T-helper 1 cell (primary cell): ENCODE measurements at places on chromosomes 7 and 10.

DNA sequence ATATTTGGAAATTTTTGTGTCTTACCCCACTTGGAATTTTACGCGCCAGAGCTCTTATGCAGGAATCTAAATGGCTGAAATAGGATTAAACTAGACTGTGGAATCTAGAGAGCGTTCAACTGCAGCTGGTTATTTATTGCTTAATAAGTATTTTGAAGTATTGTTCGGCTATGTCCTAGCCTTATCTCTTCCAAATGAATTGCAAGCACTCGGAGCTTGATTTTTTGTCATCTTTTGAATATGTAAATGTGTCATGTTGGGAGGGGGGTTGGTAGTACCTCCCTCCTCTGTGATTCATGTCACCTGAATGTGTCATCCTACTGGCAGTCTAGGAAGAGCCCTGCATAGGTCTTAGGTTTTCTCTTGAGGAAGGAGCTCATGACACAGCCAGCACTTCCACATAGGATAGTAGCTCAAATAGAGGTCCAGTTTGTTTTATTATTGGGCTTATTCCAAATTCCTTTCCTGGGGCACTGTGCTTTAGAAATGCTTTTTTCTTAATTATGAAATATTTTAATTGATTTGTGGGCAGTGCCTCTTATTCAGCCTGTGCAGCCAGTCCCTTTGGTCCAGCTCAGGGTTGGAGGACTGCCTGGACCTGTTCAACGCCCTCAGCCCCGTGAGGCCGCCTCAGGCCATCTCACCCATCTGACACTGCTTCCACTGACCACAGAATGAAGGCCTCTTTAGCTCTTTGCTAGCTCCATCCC lies 22.5 kb upstream of the TRIL start:
- no peak for DNase-seq

DNA sequence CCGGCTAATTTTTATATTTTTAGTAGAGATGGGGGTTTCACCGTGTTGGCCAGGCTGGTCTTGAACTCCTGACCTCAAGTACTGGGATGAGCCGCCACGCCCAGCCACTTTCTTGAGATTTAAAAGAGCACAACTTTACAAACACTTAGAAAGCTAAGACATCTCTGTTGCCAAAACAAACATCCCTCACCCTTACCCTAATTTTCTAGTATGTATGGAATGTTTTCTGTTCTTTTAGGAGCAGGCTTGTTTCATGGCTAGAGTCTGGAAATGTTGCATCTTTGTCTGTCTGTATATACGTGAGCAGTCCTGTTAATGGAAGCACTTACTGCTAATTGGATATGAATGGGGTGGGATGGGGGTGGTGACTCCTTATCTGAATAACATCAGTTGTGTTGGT lies 2.9 kb downstream of the OLAH start:
- DNase-seq: no peak

GRCh38 chr7:2253525-2254244 lies 11.7 kb downstream of the NUDT1 start:
- no peak for DNase-seq

DNA sequence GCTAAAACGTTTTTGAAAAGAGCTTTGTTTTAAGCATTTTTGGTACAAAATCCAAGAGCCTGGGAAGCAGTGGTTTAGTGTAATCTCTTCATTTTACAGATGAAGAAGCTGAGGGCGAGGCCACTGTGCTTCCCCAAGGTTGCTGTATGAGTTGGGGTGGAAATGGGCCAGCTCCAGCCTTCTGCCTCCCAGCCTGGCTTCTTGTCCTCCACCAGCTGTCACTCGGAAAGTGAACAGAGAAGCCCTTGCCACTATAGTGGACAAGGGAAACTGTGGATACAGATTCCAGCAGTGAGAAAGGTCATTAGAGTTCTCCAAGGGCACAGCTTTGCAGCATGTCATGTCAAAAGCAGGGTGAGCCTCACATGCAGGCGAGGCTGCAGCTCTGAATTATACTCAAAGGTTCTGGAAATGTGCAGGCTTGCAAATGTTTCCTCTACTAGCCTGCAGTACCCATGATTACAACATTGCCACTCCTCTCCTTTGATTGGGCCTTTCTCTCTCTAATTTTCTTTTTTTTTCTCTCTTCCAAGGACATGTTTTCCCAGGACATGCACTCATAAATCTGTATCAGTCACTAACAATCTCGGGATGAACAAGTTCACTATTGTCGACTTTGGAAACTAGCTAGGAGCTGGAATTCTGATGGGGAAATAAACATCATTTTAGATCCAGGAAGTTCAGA lies 33.0 kb downstream of the BAMBI start:
- DNase-seq: no peak

DNA sequence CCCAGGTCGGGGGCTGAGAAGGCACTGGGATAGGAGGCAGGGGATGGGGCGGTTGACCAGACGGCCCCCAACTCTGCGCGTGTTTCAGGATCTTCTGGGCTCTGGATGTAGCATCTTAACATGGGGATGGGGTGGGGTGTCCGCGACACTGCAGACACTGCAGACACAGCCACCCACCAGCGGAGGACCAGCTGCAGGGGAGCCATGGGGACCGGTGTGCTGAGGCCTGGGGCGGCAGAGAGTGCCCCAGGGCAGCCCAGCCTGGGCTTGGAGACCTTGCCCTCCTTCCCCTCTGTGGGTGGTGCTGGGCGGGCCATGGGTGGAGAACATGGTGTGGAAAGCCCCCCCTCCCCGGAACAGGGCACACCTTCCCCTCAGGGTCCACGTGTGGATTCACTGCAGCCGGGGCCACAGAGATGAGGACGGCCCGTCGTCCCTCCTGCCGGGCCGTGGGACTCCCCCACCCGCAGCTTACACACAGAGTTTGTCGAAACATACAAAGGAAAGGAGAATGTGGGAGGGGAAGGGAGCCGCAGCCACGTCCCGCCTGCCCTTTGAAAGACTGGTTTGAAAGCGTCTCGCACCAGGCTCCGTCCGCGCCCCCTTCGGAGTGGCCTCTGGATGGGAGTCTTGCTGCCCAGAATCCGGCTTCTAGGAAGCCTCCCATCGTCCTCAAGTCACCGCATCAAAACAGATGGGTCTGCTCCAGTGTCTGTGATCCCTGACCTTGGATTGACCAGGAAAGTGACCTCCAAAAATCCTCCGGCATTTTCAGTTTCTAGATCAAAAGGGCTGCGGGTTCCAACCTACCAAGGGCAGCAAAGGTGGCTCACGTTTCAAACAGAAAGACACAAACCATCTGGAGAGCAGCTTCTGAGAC lies 91.5 kb upstream of the TCERG1L start:
- no peak for DNase-seq
